Right lobe of liver (tissue), 6 donors: ENCODE measurements at places on chromosomes 2 and 18.

GRCh38 chr2:23135481-23136100 is 249.4 kb upstream of the KLHL29 start:
- no peak for DNase-seq

DNA sequence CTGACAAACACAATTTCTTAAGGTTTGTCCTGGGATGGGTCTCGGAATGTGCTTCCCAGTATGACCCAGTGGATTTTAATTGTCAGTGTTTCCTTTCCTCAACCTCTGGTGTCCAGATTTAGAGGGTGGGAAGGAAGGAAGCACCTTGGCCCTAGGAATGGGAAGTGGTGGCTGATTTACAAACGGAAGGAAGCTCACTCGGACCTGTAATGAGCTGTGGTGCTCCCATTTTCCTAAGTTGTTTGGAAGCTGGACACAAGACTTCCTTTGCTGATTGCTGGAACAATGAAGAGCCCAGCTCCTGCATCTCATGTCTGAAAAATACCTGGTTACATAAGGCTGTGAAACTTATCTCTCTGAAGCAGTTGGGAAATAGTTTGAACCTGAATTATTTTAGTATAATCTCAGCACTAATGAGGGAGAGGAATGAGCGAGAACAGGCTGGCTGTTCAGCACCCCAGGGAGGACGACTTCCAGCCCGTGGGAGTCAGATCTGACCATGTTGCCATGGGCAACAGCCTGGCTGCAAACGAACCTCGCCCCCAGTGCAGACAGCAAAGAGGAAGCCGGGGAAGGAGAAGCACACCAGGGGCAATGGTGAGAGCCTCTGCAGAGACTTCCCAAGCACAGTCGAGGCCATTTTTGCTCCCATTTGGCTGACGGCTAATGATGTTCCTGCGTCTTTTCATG is 74.4 kb upstream of the ASB18 start:
- no peak for DNase-seq

DNA sequence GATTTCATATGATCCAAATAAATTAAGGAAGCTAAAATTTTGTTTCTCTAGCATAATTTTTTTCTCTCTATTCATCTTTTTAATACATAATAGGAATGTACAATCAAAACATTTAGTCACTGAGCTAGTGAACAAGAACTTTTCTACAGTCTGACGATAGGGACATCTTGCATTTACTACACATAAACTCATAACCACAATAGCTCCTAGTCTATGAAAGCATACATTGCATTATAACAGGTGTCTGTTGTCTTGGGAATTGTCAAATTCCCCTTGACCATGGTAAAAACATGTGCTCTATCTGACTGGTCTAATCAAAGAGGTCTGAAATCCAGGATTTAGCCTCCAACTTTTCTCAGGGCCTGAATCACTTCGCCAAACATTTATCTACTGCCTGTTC is 144.8 kb downstream of the FAM124B start:
- DNase-seq = no peak

GRCh38 chr2:57878171-57878865 is 168.3 kb upstream of the VRK2 start:
- no peak for DNase-seq

DNA sequence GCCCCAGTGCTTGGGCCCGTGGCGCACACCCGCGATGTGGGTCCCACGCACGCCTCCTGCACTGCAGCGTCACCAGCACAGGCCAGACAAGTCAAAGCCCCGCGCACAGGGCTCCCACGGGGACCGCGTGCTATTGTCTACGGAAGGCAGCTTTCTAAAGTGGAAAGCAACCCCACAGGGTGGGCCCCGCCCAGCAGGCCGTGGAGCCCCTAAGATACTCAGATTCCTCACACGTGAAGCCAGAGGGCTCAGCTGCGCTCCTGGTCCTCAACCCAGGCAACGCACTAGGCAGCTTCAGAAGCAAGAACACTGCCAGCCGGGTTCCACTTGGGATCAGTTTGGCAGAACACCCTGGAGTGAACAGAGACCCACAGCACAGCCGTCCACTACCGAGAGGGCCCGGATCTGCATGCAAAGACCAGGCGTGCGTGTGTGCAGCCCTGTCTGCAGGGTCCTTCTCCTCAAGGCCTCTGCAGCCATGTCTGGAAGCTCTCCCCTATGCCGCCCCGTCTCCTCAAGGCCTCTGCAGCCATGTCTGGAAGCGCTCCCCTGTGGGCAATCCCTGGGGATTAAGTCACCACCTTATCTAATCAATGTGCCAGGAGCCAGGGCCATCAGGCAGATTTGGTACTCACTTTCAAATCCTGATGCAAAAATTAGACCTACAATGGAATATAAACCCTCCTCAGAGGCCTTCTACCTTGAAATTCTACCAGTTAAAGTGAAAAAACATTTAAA is 231.3 kb downstream of the HDAC4 start:
- peak; percentile 41 for DNase-seq

DNA sequence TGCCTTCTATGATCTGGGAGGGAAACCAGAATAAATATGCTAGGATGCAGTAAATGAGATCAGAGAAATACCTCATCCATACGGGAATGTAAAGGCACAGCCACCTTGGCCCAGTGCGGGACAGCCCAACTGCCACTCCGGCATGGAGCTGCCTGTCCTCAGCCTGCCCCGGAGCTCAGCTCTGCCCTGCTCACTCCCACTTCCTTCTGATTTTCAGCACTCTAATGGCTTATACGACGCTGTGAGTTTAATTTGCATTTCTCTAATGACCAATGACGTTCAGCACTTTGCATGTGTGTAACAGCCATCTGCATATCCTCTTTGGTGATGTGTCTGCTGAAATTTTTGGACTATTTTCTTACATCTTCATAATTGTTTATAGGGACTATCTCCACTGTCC is 172.5 kb upstream of the RAB6C start:
- DNase-seq = no peak

DNA sequence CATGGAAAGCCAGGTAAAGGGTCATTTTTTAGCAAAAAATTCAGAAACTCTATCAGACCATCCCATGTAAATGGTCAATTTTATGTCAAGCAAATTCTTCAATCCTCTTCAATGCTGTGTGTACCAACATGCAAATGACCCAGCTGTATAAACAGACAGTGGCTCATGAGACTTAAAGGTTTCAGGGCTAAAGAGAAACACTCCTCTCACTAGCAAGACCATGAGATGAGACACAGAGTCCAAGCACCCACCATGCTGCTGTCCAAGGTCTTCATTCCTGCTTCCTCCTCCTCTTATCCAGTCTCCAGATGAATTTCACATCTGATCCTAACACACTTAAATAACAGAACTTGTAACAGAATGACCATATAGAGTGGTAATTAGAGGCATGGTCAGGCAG is 30.8 kb upstream of the ONECUT2 start:
- no peak for DNase-seq

DNA sequence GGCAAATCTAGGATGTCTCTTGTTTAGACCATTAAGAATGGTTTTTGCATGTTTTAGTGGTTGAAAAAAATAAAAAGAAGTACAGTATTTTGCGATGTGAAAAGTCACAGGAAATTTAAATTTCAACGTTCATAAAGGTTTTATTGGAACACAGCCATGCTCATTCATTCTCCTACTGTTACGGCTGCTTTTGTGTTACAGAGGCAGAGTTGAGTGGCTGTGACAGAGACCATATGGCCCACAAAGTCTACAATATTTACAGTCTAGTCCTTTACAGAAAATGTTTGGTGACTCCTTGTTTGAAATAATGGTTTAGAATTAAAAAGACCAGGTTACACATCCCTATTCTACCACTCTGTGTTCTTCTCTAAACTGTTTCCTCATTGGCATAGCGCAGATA is 48.1 kb downstream of the MYOM1 start:
- no peak for DNase-seq

DNA sequence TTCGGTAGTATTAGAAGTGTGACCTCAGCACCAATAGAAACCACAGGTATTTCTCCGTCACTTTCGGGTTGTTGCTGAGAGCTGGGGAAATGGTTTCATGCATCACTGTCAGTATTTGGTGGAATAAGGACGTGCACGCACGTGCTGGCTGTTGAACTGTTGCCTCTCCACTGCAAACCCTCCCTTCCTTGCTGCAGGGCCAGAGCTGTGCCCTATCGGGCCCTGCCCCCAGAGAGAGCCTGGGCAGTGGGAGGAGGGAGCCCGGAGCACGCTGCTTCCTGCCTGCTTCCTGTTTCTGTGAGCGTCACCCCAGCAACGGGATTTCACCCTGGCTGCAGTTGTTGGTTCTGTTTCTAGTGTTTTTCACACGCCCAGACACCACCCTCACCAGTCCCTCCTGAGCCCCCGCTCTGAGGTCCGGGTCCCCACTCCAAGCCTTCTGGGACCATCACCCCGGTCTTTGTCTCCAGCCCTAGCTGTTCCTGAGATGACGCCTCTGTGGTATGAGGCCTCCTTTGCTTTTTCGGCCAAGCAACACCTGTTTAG is 47.4 kb downstream of the LRRFIP1 start:
- peak; percentile 89 for DNase-seq

- DNase-seq = no peak
These were observed 136.9 kb upstream of the GATA6 start for GRCh38 chr18:22032392-22032961.

DNA sequence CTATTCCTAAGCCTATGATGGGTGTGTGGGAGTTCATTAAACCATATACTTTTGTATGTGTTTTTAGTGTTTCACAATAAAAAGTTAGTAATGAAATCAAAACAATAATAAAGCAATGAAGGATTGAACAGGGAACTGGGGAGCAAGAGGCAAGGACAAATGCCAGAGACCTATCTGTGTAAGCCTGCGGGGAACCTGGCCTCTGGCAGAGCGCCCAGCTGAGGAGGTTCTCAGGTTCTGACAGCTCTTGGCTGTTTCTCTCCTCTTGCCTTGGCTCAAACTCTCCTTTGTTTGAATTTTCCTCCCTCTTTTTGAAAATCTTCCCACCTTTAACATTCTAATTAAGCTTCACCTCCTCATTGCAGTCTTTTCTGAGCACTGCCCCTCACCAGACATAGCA is 200.0 kb upstream of the NCKAP5 start:
- DNase-seq = peak; percentile 89

DNA sequence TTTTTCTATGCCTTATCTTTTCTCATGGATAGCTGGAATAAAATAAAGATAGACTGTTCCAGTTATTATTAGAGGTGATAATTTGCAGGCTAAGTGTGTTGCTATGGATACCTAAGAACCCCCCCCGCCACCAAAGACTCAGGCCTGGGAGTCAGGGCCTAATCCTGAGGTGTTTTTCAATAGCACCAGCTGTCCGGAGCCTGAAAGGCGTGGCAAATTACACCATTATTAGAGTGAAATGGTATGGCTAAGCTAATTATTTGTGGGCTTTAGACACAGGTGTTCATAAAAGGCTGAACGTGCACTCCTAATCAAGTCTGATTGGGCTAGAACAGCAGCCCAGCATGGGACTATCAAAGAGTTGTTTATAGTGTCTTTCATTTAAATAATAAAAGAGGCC is 293.2 kb upstream of the DCC start:
- DNase-seq = no peak

DNA sequence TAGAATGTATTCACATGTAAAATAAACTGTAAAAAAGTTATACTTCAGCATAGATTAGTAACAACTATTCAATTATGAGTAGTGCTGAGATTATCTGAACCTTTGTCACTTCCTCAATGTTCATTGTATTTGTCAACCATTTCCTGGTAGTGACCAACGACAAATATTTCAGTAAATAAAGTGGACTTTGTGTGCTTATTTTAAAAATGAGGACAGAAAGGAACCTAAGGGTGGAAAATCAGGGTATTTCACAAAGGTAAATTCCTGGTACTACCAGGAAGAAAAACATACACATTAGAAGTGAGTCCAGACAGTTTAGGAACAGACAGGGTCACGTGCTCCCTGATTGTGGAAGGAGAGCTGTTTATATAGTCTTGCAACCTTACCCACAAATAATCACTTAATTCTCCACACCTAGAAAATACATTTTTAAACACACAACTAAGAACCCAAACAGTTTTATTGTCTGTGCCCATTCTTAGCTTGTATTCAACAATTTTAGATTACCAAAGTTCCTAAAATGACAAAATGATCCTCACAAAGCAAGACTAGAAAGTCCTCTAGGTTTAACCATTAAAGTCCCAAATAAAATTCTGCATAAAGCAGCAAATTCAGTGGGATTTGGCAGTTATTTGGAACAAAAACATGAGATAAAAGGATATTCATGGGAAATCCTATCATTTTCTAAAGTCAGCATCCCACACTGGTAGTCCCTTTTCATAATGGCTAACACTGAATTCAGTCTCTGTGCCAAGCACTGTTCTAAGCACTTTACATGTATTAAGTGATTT is 28.2 kb downstream of the PELI1 start:
- no peak for DNase-seq

DNA sequence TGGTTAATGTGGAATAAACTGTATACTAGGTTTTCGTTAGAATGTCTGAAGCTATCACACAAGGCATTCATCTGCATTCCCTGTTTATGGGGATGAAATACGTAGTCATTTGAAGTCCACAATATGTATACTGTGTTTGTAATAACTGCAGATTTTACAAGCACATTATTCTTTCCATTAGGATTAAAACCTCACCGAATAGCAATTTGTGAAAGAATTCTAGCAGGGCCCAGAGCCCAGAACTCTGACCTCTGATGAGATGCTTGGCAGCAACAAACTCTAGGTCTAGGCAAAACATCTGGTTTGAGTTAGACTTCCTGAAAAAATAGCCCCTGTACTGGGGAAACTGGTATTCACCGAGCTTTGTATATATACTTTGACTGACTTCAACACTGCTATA is 158.2 kb downstream of the SRBD1 start:
- DNase-seq = no peak

- DNase-seq = no peak
These were observed 40.0 kb downstream of the HDLBP start for GRCh38 chr2:241275504-241275903.

- peak; percentile 81 for DNase-seq
These were observed 1.2 kb downstream of the ZFP36L2 start for GRCh38 chr2:43225093-43225787.

GRCh38 chr2:111053825-111054515 is 66.7 kb upstream of the BCL2L11 start:
- no peak for DNase-seq

- DNase-seq = no peak
These were observed 57.3 kb downstream of the CCDC74A start for GRCh38 chr2:131584940-131585339.

DNA sequence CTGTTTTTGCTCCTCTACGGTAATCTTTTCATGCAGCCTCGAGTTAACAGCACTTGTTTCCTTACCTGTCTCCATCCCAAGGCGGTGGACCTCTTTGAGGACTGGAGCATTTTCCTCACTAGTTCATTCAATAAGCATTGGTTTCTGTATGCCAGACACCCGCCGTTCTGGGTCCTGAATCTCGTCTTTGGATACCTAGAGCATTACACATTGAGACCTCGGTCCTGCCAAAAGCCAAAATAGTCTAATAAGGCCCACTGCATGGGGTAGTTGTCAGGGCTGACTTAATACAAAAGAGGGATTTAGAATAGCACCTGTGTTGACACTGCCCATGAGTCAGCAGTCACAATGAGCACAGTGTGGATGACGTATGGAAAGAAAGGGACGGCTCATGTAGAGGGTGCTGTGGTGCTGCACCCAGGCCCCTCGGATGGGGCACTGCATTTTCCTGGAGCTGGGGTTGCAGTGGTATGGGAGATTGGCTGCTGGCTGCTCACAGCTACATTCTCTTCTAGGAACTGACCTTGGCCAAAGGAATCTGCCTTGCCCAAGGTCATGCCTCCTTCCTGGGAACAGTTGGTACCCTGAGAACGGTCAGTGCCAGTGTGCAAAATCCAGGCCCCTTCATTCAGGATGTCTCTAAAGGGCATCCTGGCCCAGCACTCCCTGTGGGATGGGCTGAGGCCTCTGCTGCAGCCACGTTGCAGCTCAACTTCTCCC is 126.9 kb upstream of the NCK2 start:
- DNase-seq = no peak

GRCh38 chr2:5230444-5230843 is 461.7 kb upstream of the SOX11 start:
- no peak for DNase-seq
